ENCODE measurements at places on chromosomes 4 and X.

GRCh38 chr4:141047228-141047884 is 85.9 kb downstream of the RNF150 start:
- DNase-seq, result no peak

- no peak for DNase-seq
Observed at GRCh38 chrX:114268643-114269042, 315.2 kb upstream of the HTR2C start.

GRCh38 chr4:118280501-118281218 is 72.1 kb downstream of the PRSS12 start:
- peak; percentile 68 for DNase-seq

- no peak for DNase-seq
Observed at GRCh38 chrX:44068043-44068442, 94.9 kb upstream of the NDP start.

DNA sequence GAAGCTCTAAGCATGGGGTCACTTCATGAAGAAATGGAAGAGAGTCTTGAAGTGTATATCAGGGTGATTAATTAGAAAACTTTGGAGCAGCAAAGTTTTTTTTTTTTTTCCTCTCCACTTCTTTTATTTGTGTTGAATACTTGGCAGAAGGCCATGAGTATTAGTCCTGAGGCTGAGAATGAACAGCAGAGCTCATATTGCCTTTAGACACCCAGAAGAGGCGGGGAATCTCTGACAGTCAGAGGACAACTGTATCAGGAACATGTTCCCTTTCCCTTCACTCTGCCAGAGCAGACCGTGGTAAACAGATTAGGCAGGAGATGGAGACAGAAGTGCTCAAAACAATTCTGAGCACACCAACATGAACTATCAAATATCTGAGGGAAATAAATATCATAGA is 300.9 kb downstream of the FAM47A start:
- no peak for DNase-seq

DNA sequence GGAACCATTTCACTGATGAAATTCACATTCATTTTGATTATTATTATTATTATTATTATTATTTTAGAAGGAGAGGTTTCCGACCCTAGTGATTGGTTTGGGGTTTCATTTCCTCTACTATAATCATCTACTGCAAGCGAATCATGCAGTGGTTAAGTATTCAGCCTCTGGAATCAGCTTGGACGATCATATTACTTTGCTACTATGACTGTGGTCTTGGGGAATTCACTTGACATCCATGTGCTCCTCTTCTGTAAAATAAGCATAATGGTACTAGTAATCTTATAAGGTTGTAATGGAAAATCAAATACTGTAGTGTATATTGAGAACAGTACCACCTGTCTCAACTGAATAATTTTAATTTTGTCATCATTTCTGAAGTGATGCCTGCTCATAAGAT is 132.1 kb upstream of the SLC4A4 start:
- DNase-seq, result no peak

Data from colonic mucosa (tissue), 4 donors.